Iris pigment epithelial cell (primary cell): ENCODE measurements at places on chromosomes 16 and 17.

DNA sequence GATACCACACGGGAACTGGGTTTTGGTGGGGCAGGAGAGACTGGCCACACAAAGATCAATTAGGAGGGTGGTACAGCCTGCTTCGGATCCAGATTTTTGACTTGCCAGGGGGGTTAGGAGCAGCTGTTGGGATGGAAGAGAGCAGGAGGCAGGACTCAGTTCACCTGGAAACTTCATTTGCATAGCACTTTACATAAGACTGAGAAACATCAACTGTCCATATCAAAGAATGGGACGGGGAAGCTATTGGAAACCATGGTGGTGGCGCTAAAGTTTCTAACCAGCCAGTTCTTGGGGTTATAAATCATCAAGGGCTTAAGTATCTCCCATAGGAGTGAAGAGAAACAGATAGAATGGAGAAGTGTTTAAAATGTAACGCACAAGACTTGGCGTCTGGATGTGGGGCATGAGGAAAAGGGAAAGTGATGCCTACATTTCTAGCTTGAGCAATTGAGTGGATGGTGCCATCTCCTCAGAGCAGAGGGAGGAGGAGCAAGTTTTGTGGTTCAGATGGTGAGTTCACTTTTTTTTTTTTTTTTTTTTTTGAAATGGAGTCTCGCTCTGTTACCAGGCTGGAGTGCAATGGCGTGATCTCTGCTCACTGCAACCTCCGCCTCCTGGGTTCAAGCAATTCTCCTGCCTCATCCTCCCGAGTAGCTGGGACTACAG, 6.4 kb upstream of the SRCAP start:
- DNase-seq = no peak

DNA sequence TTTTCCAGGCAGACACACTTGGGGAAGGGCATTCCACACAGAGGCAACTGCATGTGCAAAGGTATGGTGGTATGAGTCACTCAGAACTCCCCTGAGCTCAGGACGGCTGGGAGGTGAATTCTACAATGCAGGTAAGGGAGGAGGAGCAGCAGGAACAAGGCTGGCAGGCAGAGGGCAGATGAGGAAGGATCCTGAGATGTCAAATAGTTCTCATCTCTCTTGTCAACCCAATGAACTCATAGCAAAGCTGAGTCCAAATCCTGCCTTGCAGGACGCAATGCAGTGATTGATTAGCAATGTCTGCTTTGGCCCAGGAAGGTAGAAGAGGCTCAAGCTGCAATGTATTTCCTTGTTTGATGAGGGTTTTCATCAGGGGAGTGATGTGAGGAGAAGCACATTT, 243.5 kb downstream of the XYLT1 start:
- no peak for DNase-seq

DNA sequence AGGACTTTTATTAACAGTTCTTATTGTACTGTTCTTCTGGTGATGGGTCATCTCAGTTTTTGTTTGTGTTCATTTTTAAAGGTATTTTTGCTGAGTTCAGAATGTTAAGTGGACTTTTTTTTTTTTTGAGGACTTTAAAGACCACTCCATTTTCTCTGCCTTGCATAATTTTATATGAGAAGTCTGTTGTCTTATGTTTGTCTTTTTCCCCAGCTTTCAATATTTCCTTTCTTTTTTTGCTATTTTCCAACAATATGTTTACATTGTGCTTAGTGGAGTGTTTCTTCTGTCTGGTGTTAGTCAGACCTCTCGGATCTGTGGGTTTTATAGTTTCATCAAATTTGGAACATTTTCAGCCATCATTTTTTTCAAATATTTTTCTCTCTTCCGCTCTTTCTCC, 290.0 kb upstream of the TNRC6C start:
- no peak for DNase-seq

DNA sequence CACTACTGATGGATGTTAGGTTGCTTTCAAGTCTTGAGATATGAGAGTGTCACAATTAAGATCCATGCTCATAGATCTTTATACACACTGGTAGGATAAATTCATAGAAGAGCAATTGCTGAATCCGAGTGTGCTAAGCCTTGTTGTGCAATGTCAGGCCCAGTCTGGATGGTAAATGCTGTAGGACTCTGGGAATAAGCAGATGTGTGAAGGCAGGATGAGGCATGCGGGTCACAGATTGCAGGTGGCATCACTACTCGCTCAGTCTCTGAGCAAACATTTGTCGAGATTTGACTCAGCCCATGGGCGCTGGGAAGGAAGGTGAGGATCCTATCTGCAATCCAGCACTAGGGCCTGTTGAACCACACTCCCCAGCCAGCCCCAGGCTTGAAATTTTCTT, 40.7 kb downstream of the TMEM186 start:
- DNase-seq = no peak

DNA sequence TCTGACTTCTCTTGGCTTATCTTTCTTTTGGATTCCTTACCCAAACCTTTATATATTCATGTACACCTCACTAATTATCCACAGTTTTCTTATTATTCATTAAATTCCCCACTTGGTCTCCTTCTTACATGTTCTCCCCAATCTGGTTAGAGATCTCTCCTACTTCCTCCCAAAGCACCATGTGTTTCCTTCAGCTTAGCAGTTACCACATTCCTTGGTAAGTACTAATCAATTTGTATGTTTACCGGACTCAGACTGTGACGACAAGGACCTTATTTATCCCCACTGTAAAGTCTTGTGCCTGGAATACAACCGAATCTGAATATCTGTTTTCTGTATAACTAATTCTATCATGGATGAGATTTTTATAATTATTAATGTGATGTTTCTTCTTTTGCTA, 389.5 kb downstream of the KCNJ2 start:
- DNase-seq = peak; percentile 62

GRCh38 chr16:7408700-7409365, 76.2 kb downstream of the RBFOX1 start:
- no peak for DNase-seq

DNA sequence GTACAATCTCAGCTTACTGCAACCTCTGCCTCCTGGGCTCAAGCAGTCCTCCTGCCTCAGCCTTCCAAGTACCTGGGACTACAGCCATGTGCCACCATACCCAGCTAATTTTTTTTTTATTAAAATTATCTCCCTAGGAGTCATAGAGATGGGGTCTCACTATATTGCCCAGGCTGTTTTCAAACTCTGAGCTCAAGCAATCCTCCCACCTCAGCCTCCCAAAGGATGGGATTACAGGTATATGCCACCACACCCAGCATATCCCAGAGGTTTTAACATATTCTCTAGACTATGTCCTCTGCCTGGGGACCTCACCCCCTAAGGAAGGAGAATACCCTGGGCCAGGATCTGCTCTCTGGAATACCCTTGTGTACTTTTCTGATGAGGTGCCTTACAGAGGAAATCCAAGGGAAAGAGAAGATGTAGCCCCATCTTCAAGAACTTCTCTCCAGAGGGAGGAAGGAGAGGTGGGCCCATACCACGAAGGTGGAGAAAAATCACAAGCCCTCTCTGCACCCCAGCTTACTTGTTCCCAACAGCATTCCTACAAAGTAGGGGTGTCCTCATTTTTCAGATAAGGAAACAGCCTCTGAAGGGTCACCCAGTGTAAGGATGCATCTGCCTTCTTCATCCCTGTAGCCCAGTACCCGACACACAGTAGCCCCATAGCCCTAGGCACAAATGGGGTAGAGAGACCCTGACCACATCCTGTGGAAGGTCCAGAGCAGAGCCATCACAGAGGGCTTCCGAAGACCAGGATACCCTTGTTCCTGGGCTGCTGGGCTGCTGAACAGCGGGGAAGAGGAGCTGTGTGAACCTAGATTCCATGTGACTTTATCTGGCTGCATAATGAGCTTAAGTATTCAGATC, 151.6 kb downstream of the SOCS1 start:
- DNase-seq = no peak

GRCh38 chr16:57150682-57151330, 35.0 kb downstream of the PSME3IP1 start:
- DNase-seq = peak; percentile 32

DNA sequence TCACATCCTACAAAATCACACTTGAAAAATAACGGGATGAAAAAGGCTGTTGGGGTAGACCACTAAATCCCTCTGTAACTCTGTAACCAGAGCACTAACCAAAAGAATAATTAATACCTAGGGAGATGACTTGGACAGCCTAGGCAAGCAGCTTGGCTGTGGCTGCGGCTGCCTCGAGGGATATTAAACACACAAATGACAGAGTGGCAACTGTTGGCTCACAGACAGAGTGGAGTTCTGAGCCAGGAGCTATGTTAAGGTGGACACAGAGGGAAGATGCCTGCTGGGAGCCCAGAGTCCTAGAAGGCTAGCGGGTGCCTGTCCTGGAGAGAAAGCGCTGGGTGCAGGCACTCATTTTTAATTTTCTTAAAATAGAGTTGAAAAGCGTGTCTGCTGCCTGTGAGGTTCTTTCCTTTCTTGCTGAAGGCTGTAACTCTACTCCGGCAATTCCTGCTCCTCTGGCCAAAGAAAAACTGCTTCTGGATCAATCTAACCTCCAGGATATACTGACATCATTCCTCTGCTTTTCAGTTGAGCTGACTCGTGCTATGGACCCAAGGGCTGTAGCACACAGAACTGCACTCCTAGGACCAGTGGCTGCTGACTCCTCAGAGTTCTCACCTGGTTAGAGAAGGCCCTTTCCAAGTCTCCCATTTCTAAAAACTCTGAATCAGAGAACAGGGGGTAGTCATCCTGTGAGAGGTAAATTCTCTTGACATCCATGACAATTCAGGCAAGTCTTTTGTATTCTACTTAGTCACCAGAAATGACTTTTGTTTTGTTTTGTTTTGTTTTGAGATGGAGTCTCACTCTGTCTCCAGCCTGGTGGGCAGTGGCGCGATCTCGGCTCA, 147.9 kb downstream of the STX8 start:
- DNase-seq = no peak

DNA sequence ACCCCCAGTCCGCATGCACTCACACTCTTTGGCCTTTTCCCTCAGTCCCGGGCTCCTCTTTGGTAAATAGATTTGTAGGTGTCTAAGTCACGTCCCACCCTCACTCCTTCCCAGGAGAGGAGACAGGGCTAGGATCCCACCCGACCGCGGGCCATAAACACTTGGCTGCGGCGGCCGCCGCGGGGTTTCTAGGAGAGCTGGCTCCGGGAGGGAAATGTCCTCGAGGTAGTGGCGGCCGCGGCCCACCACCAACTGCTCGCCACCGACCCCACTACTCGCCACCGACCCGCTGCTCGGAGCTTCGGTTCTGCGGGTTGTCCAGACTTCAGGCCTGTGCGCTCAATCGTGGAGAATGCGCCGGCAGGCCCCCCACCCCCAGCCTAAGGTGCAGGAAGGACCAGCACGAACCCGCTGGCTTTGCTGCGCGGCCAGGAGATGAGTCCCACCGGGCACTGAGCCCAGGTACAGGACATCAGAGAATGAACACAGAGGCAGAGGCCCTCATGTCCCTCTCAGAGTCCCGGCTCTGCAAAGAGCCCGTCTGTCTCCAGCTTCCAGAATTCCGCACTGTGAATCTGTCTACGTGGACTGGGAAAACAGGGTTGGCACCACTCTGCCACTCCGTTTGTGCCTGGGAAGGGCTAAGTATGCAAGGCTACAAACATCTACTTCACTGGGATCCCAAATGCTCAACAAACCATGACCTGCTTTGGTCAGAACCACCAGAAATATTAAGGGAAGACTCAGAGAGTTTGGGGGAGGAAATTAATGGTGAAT, 2.5 kb downstream of the PRAC2 start:
- no peak for DNase-seq

GRCh38 chr17:75691801-75692626, 24.9 kb downstream of the SAP30BP start:
- DNase-seq = no peak

DNA sequence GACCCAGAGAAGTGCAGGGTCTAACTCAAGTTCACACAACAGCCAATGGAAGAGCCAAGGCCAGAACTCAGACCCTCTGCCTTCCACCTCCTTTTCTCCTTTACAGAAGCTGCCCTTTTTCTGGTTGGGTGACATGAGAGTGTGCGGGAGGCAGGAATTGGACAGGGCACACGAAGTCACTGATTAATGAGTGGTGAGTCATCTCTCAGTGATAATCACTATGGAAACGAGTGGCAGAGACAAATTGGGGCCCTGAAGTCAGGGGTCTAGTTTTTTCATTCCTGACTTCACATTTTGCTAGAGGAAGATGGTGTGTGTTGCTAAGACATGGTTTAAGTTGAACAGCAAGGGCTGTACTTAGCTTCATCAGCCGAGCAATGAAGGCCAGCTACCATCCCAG, 312.7 kb upstream of the CCL2 start:
- DNase-seq = no peak
